Stimulated activated naive B cell treated with anti-CD40 and anti-IgM and Interleukin-4, amounts not matched to agents 10 μg/mL and 1 μg/mL and 100 μg/mL, for 72 hours (primary cell): ENCODE measurements at places on chromosomes 16 and 17.
A peak's percentile ranks its signal among the peaks of the same experiment; 100 is the strongest.

DNA sequence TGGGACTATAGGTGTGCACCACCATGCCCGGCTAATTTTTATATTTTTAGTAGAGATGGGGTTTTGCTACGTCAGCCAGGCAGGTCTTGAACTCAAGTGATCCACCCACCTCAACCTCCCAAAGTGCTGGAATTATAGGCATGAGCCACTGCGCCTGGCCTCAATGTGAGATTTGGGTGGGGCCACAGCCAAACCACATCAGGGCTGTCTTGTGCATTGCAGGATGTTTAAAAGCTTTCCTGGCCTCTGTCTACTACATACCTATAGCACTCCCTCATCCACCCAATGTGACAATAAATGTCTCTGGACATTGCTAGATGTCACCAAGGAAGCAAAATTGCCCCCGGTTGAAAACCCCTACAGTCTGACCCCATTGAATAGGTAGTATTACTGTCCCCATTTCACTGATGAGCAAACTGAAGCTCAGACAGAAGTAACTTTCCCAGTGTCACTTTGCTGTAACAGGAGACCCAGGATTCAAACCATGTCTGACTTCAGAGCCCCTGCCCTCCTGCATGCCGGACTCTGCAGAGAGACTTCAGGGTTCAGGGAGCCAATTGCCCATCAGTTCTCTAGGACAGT, 3.6 kb upstream of the MAP3K14 start:
- no peak for DNase-seq

DNA sequence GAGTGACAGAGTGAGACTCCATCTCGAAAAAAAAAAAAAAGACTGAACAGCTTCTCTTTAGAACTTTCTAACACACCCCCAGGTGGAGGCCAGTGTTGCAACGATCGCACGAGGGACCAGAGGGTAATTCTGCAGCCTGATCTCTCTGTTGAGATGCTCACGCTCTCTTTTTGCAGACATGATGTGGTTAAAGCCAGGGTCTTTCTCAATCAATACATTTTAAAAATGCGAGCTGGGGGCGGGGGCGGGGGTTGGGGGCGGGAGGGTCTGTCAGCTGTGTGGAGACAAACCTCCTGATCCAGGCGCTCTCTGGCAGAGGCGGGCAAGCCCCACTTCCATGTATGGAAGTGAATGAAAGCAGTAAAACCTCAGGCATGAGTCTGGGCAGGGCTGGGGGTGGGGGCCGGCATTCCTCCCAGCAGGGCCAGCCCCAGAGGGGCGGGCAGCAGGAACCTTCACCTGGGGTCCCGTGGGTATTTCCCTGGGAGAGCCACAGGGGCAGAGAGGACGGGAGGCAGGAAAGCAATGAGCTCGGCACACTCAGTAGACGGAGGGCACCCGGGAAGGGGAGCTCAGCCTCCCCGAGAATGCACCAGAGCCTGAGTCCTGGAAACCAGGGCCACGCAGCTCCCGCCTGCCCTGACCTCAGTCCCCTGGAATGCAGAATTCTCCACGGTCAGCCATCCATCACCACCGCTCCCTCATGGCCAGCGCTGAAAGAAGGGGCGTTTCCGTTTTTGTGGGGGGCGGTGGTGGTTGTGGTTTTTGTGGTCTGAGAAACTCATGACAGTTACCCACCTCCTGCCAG, 28.0 kb downstream of the NXN start:
- no peak for DNase-seq

GRCh38 chr17:82487910-82488309, 29.4 kb downstream of the NARF start:
- DNase-seq = no peak

DNA sequence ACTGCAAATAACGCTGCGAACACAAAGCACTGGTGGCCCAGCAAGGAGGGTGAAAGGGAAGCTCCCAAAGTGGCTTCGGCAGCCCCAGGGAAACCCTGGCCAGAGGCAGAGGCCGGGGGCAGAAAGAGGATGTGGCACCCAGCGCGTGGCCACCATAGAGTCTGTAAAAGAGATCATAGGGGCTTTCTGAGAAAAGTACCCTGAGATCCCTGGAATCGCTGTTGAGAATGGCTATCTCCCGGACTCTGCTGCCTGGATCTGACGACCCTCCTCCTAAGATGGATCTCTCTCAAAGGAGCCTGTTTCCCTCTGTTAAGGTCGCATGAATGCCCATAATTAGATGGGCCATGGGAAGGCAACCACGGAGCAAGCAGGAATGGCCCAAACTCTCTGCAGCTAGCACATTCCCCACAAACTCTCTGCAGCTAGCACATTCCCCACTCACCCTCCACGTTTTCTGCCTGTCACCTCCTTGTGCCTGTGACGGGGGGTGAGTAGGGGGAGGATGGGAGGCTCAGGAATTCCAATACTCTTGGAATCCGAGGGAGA, 364.4 kb downstream of the XYLT1 start:
- peak; percentile 23 for DNase-seq

DNA sequence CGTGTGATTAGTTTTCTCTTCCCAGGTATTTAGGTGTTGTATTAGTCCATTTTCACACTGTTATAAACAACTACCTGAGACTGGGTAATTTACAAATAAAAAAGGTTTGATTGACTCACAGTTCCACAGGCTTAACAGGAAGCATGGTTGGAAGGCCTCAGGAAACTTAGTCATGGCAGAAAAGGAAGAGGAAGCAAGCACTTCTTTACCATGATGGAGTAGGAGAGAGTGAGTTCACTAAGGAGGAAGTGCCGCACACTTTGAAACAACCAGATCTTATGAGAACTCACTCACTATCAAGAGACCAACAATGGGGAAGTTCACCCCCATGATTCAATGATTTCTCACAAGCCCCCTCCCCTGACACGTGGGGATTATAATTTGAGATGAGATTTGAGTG, 1343.7 kb upstream of the GOT2 start:
- DNase-seq = no peak

DNA sequence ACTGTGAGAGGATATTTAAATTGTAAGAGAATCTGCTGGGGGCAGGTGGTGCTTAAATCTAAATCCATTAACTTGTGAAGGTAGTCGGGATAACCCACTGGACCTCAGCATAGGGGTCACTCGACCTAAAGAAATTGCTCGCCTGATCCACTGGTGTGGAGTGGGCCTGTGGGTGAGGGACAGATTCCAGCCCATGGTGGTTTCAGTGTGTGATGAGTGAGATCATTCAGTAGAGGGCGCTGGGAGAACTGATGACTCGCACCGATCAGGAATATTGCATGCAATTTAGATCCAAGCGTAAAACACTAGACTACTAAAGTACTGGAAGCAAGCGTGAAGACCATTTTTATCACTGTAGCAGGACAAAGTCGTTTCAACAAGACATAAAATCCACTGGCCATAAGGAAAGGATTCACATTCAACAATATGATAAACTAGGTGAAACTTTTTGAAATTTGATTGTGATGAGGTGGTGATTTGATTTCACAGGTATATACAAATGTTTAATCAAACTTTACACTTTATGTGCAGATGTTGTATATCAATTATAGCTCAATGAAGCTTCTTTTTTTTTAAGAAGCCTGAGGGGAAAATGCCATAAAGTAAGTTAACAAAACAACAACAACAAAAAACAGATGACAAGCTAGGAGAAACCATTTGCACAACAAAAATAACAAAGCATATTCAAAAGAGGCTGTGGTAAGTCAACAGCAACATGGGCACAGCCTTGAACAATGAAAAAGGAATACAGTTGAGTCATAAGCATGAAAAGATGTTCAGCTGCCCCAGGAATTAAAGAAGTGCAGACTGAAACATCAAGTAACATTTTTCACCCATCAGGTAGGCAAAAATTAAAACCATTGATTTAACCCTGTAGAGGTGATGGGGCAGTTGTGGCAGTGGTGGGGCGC, 7.5 kb upstream of the TMEM170A start:
- DNase-seq = no peak

DNA sequence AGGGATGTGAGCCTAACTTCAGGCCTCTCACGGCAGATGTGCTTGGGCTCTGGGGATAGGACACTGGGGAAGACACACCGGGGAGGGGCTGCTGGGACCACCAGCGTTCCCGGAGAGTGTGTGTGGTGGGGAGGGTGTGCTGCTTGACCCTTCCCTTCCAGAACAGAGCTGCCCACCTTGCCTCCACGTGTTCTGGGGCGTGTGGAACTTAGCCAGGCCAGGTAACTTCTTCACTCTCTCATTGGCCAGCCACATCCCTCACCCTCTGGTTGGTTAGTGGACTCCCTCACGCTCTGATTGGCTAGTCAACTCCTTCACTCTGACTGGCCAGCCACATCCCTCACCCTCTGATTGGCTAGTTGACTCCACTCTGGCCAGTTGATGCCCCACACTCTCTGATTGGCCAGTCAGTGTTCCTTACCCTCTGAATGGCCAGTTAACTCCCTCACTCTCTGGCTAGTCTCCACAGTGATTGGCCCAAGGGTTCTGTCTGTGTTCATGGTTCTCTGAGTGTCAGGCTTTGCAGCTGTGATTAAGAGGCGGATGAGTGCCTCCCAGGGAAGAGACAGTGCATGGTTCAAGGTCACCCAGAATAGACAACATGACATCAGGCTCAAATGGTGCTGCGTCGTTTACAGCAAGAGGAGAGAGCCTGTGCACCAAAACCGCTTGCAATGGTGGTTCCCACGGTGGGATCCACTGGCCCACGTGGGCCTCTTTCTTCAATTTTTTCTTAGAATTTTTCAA, 10.0 kb downstream of the TMEM235 start:
- no peak for DNase-seq

DNA sequence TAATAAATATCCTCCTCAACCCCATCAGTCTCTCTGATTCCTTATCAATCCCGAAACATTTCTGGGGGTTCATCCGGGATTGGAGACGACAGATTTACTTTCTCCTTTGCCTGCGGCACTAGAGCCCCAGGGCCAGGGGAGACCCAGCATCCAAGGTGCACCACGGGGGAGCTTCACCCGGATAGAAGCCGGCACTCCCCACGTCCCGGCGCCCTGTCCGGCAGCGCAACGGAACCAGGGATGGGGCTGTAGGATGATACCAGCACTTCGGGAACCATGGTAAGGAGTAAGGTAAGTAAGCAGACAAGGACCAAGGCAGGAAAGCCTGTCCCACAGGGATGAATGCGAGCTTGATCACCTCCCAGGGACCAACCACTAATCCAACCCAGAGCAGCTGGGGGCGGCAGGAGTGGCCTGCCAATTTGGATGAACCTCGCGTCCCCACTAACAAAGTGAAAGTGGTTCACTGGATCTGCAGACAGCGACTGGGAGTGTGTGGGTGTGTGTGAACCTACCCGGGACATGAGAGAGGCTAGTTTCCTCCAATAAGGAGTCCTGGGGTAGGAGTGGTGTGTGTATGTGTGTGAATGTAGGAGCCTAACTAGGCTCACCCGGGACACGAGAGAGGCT, 11.9 kb downstream of the POLR3K start:
- no peak for DNase-seq

- DNase-seq = no peak
Observed at GRCh38 chr17:28366605-28367004, 1.6 kb upstream of the SEBOX start.

- no peak for DNase-seq
Observed at GRCh38 chr17:51731941-51732722, 426.4 kb downstream of the CA10 start.

- no peak for DNase-seq
Observed at GRCh38 chr17:78621720-78622490, 44.7 kb upstream of the DNAH17 start.

DNA sequence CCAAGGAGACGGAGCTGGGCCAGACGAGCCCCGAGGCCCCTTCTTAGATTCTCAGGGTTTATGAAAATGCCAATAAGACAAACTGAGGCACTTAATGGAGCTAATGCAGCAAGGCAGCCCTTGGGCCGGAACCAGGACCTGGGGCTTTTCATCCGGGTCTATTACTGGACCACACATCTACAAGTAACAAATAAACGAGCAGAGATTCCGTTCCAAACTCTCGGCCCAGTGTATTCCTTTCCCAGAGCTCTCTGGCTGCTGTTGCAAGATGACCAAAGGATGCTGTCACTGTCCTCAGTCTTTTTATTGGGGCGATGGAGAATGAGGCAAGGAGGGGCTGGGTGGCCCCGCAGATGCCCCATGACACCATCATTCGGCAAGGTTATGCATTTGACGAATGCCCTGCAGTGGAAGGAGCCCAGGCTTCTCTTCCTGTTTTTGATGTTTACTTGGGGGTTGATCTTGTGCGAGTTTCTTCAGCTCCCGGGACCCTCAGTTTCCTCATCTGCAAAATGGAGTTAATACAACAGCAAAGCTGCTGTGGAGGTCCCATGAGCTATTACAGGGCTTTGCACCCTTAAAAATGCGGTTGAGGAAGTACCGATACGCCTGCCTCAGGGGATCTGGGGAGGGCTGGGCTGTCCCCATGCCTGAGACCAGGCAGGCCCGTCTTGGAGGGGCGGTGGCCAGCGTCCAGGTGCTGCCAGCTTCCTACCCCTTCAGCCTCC, 1.1 kb upstream of the NTN1 start:
- DNase-seq = no peak
